Omental fat pad (tissue), 4 donors: ENCODE measurements at places on chromosomes 11 and 22.

DNA sequence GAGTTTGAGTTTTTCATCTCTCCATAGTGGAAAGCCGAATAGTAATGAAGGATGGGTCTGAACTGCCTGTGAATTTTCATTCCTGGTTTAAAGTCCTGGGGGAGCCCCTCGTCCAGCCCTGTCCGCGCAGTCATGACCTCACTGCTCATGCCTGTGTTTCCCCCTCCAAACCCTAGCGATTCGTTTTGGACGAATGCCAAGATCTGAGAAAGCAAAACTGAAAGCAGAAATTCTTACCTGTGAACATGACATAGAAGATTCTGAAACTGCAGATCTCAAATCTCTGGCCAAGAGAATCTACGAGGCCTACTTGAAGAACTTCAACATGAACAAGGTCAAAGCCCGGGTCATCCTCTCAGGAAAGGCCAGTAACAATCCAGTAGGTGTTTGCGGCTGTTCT is 30.5 kb downstream of the CDPF1 start:
- DNase-seq, result no peak

- DNase-seq, result no peak
These were observed 41.4 kb downstream of the PPME1 start for GRCh38 chr11:74212533-74212932.

DNA sequence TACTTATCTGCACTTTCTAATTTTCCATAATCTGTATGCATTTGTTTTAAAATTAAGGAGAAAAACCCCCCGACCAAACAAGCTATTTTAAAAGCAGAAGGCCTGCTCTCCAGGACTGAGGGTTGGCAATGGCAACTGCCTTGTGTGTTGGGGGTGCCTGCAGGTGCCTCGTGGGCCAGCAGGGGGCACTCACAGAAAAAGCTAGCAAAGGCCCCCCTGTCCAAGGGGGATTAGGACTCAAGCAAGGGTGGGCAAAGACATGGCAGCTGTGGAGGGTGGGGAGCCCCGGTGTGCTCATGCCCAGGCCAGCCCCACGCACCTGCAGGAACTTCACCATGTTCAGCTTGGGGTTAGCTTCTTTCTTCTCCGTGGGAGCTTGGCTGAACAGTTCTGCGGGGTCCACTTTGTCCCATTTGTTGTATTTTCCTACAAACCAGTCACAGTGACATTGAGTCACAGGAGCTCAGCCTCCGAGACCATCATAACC is 10.3 kb downstream of the TOP3B start:
- DNase-seq, result no peak

DNA sequence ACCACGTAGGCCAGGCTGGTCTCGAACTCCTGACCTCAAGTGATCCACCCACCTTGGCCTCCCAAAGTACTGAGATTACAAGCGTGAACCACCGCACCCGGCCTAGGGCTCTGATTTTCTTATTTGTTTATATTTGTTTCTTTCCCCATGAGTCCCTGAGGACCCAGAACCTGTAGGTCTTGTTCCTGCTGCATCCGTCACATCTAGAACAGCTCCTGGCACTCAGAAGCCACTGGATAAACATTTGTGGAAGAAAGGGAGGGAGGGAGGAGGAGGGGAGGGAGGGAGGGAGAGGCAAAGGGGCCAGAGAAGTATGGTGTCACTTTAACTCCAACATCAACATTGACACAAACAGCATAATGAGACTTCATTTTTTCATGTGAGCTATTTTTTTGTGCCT is 67.7 kb downstream of the CELSR1 start:
- no peak for DNase-seq

- no peak for DNase-seq
These were observed 30.1 kb upstream of the DEPDC7 start for GRCh38 chr11:32985600-32985999.
